M059J (cell line): ENCODE measurements at places on chromosomes 2 and 18.
A peak's percentile ranks its signal among the peaks of the same experiment; 100 is the strongest.

- peak; percentile 63 for DNase-seq
Measured at GRCh38 chr18:37435996-37436395, 129.6 kb downstream of the CELF4 start.

GRCh38 chr2:38835015-38835601 lies 40.6 kb downstream of the DHX57 start:
- DNase-seq = peak; percentile 42

GRCh38 chr18:3451989-3452749 lies 2.2 kb downstream of the TGIF1 start:
- peak; percentile 75 for DNase-seq

DNA sequence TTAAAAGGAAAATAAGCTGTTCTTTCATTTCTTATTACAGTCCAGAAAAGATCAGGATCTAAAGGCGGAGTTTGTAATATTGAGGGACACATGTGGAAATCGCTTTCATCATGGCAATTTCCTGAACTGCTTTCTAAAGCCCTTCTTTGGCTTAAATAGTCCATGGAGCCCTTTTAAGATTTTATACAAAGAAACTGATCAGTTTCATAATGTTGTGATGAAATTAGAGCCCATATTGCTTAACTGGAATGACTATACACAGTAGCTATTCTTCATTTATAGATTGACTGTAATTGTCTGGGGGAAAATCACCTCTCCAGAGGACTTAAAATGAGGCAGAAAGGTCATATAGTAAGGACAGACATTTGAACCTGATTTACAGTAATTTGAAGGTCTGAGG lies 322.2 kb downstream of the ETAA1 start:
- no peak for DNase-seq

GRCh38 chr2:140269000-140269399 lies 1488.8 kb upstream of the NXPH2 start:
- no peak for DNase-seq

GRCh38 chr2:201233812-201234662 lies 26.3 kb upstream of the CASP8 start:
- DNase-seq = no peak

- no peak for DNase-seq
Measured at GRCh38 chr2:235729557-235729947, 235.7 kb downstream of the AGAP1 start.

DNA sequence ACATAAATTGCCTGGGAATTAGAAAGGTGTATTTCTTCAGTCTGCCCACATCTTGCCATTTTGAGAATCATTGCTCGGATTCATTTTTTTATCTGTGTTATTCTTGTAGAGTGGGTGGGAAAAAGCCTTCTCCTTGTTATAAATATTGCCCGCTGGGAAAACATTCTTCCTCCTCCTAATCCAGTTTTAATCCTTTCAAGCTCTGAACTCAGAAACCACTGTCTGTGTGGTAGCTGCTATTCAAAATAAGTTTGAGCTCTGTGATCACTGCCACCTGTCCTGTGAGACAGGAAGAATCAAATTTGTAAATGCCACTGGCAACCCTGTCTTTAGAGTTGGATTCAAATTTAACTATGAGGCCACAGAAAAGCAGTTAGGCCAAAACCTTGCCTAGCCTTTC lies 1875.2 kb upstream of the PIK3C3 start:
- no peak for DNase-seq

- DNase-seq = peak; percentile 17
Measured at GRCh38 chr2:121776361-121776760, 20.9 kb downstream of the TSN start.

- DNase-seq = no peak
Measured at GRCh38 chr2:29789911-29790485, 131.4 kb downstream of the ALK start.

- no peak for DNase-seq
Measured at GRCh38 chr2:161844822-161845221, 220.6 kb downstream of the SLC4A10 start.

- no peak for DNase-seq
Measured at GRCh38 chr18:7978834-7979233, 411.7 kb downstream of the PTPRM start.

GRCh38 chr18:41687138-41687537 lies 267.9 kb upstream of the PIK3C3 start:
- DNase-seq = no peak

- no peak for DNase-seq
Measured at GRCh38 chr2:134199123-134199522, 54.7 kb upstream of the MGAT5 start.

DNA sequence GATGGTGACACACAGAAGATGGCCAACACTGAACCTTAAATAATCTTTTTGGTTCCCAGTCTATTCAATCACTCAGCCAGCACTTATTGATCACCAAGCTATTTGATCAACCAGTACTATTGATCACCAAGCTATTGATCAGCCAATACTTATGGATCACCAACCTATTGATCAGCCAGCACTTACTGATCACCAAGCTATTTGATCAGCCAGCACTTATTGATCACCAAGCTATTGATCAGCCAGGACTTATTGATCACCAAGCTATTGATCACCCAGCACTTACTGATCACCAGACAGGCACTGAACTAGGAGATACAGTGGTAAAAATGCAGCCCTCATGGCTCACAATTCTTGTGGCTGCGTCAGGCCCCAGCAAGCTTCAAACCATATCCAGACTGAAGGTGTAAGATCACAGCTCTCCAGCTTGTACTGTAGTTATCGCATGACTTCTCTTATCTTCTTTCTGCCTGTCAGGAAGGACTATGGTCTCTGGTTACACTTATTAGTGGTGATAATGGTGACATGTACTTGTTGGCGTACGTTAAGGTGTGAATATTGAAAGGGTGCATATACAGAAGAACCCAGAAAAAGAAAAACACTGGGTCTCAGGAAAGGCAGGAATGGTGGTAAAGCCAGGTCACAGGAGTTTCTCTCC lies 18.4 kb upstream of the B3GNT2 start:
- DNase-seq = no peak

DNA sequence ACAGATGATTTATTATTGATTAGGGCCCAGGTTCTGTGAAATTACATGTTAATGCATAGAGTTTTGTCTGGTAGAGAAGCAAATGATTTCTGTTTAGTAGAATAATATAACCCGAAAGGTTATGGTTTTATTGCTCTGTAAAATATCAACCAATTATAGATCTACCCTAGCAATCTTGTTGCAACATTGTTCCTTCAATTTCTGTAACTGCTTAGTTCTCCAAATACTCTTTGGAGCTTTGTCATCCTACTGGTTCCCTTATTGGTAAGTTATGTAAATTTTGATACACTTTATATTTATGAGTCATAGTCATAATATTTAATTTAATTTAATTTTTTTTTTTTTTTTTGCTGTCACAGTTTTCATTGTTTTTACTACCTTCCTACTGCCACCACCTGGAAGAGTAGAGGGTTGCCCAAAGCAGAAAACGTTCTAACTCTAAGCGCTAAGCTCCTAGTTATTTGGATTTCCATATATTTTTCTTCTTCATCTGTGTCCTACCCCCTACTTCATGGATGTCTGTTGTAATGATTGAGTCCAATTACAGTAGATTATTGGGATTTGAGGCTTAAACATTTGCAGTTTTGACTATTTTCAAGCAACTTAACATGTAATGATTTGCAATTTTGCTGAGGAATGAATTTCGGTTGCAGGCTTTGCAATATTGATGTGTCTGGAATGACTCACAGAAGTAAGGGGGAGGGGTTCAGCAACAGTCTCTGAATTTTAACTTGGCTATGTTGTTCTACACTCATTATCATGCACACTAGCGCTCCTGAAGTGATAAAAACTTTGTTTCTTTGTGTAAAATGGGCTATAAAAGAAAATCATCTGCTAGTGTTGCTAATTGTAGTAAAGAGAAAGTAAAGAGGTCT lies 51.1 kb downstream of the NABP1 start:
- DNase-seq = no peak

- DNase-seq = peak; percentile 83
Measured at GRCh38 chr2:187826023-187826422, 271.8 kb upstream of the TFPI start.

DNA sequence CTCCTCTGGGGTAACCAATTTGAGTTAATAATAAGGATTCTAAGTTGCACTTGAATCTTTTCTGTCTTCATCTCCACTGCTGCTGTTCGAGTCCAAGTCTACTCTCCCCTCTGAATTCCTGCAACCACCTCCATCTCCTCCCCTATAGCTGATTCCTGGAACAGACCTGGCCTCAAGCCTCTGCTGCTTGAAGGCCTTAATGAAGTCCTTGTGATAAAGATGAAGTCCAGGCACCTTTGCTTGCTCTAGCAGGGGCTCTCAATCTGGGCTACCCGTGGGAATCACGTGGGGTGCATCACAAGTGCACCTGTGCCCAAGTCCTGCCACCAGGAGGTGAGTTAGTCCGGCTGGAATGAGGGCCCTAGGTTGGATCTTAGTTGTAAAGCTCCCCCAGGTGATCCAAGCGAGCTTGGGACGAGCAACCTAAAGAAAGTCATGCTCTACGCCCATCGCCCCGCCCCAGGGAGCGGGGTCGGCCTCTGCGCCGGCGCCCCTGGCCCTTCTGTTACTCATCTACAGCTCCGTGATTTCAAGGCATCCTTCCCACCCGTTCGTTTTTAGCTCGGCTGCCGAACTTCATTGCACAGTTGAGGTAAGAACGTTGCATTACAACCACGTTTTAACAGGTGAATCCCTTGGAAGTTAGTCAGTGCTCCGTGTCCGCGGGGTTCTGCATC lies 905 bp upstream of the IAH1 start:
- peak; percentile 7 for DNase-seq

GRCh38 chr2:72895154-72895553 lies 7.9 kb downstream of the SPR start:
- no peak for DNase-seq

GRCh38 chr18:54335638-54336173 lies 22.0 kb downstream of the STARD6 start:
- DNase-seq = no peak

DNA sequence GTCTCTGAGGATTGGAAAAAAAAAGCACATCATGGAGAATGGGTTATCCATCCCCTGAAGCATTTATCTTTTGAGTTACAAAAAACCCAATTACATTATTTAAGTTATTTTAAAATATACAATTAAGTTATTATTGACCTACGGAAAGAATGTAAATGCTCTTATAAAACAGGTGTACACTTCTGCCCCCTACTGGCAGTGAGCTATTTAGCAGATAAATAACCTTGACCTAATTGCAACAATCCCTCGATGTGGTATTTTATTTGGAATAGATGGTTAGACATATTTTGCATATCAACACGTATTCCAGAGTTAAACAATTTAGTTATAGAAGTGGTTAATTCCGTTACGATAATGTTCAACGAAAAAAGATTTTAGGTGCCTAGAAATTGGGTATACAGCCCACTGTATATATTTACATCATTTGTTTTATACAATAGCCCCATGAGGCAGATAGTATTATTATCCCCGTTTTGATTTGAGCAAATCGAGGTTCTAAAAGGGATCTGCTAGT lies 9.1 kb upstream of the DAW1 start:
- DNase-seq = no peak

DNA sequence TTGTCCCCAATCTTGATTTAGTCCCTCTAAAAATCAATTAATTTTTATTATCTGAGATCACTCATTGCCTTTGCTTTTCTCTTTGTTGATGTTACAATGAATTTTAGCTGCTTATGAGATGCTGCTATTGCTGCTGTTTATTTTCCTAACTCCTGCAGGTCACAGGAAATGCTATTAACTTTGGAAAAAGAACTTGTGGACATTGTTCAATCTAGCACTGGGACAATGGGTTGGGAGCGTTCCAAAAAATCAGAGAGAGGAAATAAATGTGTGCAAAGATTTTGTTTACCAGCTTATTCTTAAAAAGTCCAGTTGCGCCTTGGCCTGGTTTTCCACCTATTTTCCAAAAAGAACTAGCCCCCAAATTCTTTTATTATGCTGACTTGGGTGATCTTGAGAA lies 268.3 kb downstream of the PTH2R start:
- DNase-seq = no peak

GRCh38 chr2:25688236-25688635 lies 14.9 kb upstream of the DTNB start:
- DNase-seq = no peak

GRCh38 chr18:57630754-57631595 lies 9.3 kb upstream of the NARS1 start:
- no peak for DNase-seq

- no peak for DNase-seq
Measured at GRCh38 chr2:16101196-16101595, 160.8 kb downstream of the MYCN start.

- DNase-seq = no peak
Measured at GRCh38 chr18:23209796-23210195, 74.5 kb downstream of the CABLES1 start.

GRCh38 chr18:57320603-57321002 lies 31.8 kb upstream of the ST8SIA3 start:
- DNase-seq = no peak

DNA sequence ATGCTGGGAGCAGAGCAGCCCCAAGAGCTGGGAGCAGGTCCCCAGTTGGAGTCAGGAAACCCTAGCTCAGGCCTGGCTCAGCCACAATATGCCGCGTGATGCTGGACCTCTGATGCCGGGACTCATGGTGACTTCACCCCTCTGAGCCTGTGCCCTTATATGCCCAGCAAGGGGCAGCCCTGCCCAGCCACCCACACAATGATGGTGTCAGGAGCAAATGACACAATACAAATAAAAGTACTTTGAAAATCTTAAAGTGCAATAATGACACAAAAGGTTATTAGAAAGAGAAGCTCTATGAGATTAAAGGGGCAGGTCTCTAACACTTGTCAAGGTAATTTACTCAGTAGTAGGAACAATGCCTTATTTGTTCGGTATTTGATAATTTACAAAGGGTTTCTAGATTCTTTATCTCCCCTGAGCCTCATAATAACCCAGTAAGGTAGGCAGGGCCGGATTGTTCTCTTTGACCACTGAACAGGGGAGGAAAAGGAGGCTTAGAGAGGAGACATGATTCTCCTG lies 18.3 kb upstream of the KIF3C start:
- peak; percentile 57 for DNase-seq

- no peak for DNase-seq
Measured at GRCh38 chr2:218067523-218067922, 1.5 kb upstream of the RUFY4 start.

- no peak for DNase-seq
Measured at GRCh38 chr2:106882673-106883072, 3.3 kb downstream of the ST6GAL2 start.

GRCh38 chr18:21134895-21135294 lies 23.3 kb upstream of the ROCK1 start:
- DNase-seq = peak; percentile 27

DNA sequence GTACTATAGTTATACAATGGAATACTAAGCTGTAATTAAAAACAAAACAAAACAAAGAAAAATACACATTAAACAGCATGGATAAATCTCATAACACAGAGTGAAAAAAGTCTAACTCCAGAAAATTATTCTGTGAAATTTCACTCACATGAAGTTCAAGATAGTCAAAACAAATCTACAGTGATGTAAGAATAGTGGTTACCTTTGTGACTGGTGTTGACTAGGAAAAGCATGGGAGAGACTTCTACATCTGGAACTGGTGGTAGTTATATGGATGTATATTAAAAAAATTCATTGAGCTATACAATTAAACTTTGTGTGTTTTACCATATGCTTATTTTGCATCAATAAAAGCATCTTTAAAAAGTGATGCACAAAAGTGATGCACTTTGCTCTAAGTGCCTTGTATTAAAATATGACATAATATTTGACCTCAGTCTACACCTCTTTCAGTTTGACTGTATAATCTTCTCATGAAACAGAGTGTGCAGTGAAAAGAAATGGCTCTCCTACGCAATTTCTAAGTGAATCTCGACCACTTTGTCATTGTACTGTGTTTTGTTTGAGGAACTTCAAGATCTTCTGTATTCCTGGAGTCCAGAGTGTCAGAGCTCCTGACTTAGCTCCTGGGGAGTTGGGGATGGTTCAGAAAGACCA lies 28.0 kb downstream of the STAT4 start:
- no peak for DNase-seq
